Activated CD8-positive, alpha-beta T cell treated with anti-CD3 and anti-CD28 coated beads for 36 hours (primary cell): ENCODE measurements at places on chromosomes 7 and 10. TPM values are rescaled to one million over a fixed set of nuclear protein-coding genes. Genes with fewer than 3 reads are reported as not detected.

DNA sequence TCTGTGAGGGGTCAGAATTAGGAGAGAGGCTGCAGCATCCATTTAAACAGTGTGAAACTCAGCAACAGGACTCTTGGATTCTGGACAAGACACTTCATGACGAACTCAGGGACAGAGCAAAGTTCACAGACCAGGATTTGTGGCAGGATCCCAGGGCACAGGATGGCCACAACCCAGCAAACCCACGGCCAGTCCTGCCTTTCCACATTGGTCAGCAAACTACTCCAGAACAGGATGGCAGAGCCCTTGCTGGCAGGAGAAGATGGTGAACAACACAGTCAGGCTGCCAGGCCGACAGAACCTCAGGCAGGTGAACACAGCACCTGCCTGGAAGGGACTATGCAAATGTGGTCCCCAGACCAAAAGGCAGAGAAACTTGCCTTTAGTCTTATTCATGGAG lies 34.4 kb downstream of the VSTM4 start:
- H3K36me3 ChIP-seq, result no peaks in the 10 kb centered on the region
- no peak overlapping the region for H3K4me3 ChIP-seq
- no peak for DNase-seq
- H3K4me1 ChIP-seq, result peaks cover 25% of the 10 kb centered on the region
- no peak overlapping the region for H3K27ac ChIP-seq

- H3K27ac ChIP-seq, result no peak overlapping the region
- H3K27me3 ChIP-seq, result peaks cover 3% of the 10 kb centered on the region
- DNase-seq, result no peak
- no peaks in the 10 kb centered on the region for H3K4me1 ChIP-seq
- no peak overlapping the region for H3K4me3 ChIP-seq
- no peaks in the 10 kb centered on the region for H3K36me3 ChIP-seq
These were observed 88.0 kb upstream of the PFKP start for GRCh38 chr10:2979306-2979705.

DNA sequence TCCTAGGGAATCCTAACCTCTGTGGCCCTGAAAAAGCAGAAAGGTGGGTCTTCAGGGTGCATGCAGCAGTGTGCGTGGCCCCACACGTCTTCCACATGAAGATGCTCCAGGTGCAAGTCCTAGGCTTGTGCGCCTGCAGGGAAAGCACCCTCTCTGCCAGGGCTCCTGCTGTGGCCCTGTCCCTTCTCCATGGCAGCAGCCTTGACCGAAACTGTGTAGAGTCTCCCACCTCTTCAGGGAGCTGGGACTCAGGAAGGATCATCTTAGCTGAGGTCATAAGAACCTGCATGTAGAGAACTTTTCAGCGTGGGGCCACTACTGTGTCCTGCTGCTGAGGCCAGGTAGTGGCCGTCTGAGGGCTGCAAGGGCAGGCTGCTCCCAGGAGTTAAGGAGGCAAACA lies 6.3 kb upstream of the CSGALNACT2 start:
- H3K36me3 ChIP-seq, result peaks cover 2% of the 10 kb centered on the region
- H3K27ac ChIP-seq, result no peak overlapping the region
- H3K4me1 ChIP-seq, result peaks cover 32% of the 10 kb centered on the region
- no peaks in the 10 kb centered on the region for H3K27me3 ChIP-seq

GRCh38 chr10:88792661-88793060 lies 9.9 kb upstream of the LIPM start:
- DNase-seq, result no peak
- H3K27ac ChIP-seq, result no peak overlapping the region
- no peaks in the 10 kb centered on the region for H3K36me3 ChIP-seq
- H3K4me1 ChIP-seq, result peaks cover 30% of the 10 kb centered on the region
- H3K27me3 ChIP-seq, result peaks cover 3% of the 10 kb centered on the region
- H3K4me3 ChIP-seq, result no peak overlapping the region

DNA sequence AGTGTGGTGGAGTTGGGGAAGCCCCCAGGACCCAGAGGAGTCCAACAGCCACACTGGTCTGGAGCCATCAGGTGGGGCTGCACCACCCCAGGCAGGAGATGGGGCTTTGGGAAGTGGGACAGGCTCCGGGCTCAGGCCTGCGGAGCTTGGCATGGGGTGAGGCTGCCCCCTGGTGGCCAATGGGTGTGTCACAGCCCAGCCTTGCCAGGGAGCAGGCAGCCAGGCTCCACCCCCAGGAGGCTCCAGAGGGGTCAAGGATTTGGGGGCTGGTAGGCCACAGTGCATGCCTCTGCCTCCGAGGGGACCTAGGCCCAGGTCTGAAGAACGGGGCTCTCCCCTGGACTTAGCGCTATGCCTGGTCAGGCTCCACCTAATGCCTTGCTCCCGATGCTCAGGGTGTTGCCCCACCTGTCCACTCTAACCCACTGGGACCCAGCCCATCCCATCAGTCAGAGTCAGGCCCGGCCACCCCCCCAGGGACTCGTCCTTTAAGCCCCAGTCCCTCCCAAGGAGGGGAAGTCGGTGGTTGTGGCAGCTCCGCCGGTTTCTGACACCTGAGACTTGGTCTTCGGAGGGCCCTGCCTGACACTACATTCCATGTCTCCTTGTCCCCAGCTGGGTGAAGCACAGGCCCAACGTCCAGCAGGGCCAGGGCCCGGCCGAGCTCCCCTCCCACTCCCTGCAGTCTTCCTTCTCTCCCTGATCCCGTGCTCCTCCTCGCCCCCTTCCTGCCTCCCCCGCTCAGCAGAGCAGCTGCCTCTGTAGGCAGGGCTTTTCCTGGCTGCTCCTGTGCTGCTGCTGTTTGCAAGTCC lies 11.3 kb upstream of the SAMD8 start:
- no peaks in the 10 kb centered on the region for H3K36me3 ChIP-seq
- peak overlapping the region; percentile 30 for H3K27ac ChIP-seq
- H3K27me3 ChIP-seq, result no peaks in the 10 kb centered on the region
- DNase-seq, result peak; percentile 85
- no peak overlapping the region for H3K4me3 ChIP-seq

- H3K4me1 ChIP-seq, result peaks cover 3% of the 10 kb centered on the region
- DNase-seq, result no peak
- no peaks in the 10 kb centered on the region for H3K36me3 ChIP-seq
- H3K4me3 ChIP-seq, result peak overlapping the region; percentile 31
These were observed 15.0 kb downstream of the MTURN start for GRCh38 chr7:30149640-30150272.

- no peaks in the 10 kb centered on the region for H3K4me1 ChIP-seq
- no peak overlapping the region for H3K4me3 ChIP-seq
- H3K27me3 ChIP-seq, result no peaks in the 10 kb centered on the region
These were observed 442.0 kb downstream of the GFRA1 start for GRCh38 chr10:115831016-115831415.

DNA sequence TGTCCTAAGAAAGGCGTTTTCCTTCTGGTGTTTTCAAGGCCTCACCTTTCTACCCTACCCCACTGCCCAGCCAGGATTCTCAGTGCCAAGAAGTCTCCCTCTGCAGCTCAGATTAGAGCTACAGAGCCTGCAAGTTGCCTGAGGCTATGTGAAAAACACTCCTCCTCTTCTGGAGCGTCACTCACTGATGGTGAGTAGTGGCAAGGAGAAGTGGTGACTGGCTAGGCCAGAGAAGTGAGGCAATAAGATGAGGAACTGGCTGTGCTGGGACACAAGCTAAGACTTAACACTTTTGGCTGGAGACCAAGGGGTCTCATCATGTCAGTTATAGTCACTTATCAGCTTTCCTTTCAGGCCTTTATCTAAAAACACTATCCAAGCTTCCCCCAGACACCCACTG lies 86.7 kb upstream of the PRKAR2B start:
- DNase-seq, result no peak
- no peaks in the 10 kb centered on the region for H3K36me3 ChIP-seq
- no peaks in the 10 kb centered on the region for H3K27me3 ChIP-seq
- H3K27ac ChIP-seq, result no peak overlapping the region
- H3K4me3 ChIP-seq, result no peak overlapping the region

DNA sequence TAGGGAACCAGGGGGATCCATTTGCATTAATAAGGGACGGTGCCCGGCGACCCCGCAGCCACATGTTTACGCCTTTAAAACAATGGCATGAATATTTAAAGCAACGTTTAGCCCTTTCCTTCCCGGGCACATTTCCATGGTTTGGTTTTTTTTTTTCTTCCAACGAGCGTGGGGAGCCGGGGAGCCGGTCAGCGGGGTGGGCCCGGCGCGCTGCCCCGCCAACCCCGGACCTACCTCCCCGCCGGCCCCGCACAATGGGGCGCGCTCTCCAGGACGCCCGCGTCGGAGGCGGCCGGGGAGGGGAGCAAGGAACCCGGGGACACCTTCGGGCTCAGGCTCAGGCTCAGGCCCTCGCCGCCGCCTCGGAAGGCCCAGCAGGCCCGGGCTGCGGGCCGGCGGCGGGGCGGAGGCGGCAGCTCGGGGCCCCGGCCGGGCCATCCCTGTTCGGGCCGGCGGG lies 1.0 kb downstream of the SEPHS1 start:
- peak; percentile 25 for DNase-seq
- H3K4me3 ChIP-seq, result peak overlapping the region; percentile 77
- H3K4me1 ChIP-seq, result peaks cover 51% of the 10 kb centered on the region
- peaks cover 25% of the 10 kb centered on the region for H3K36me3 ChIP-seq
- H3K27me3 ChIP-seq, result no peaks in the 10 kb centered on the region

- H3K4me3 ChIP-seq, result no peak overlapping the region
- no peak for DNase-seq
- H3K36me3 ChIP-seq, result no peaks in the 10 kb centered on the region
- H3K27me3 ChIP-seq, result no peaks in the 10 kb centered on the region
- no peak overlapping the region for H3K27ac ChIP-seq
These were observed 88.4 kb upstream of the EEPD1 start for GRCh38 chr7:36064676-36065075.

CYP3A4 gene
- not detected for total RNA-seq

GNG11 gene
- total RNA-seq, result not detected

NYAP1 gene
- 0.38 TPM for total RNA-seq

HOXA1 gene
- 0.25 TPM for total RNA-seq

GRM3 gene
- total RNA-seq, result not detected
